ENCODE measurements at places on chromosomes 5 and 9.

DNA sequence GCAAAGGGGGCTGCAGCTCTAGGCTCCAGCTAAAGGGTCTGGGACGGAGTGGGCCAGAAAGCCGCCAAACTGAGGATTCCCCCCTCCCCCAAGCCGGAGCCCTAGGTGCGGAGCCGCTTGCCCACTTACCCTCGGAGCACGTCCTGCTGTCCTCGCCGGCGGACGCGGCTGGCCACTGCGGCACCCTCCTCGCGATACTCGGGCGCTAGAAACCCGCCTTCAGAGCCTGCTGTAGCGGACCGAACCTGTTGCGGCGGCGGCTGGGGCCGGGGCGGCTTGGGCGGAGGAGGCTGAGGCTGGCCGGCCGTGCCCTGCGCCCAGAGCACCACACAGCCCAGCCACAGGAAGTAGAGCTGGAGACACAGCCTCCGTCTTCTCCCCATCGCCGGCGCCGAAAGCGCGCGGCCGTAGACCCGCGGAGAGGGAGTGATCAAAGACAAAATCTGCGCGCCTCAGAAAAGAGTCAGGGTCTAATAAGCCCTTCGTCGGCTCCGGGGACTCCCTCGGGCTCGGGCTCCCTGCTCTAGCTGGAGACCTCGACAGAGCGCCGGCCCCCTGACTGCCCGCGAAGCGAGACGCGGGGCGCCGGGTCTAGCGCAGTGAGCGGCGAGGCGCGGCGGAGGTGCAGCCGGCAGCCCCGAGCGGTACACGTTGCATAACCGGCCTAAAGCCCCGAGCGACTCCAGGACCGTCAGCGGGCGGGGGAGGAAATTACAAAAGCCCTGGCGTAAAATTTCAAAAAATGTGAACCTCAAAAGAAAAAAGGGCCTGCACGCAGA lies 635 bp downstream of the FBN2 start:
- H3K4me3 ChIP-seq, result peak overlapping the region; percentile 93
- peak overlapping the region; percentile 90 for H3K27ac ChIP-seq
- H3K36me3 ChIP-seq, result peaks cover 7% of the 10 kb centered on the region
- H3K4me1 ChIP-seq, result peaks cover 2% of the 10 kb centered on the region
- no peaks in the 10 kb centered on the region for H3K27me3 ChIP-seq
- DNase-seq, result peak; percentile 67

GRCh38 chr5:133108481-133108921 lies 56.7 kb downstream of the HSPA4 start:
- no peak for DNase-seq
- no peak overlapping the region for H3K4me3 ChIP-seq
- H3K27me3 ChIP-seq, result no peaks in the 10 kb centered on the region
- H3K27ac ChIP-seq, result no peak overlapping the region
- H3K36me3 ChIP-seq, result peaks cover 2% of the 10 kb centered on the region

DNA sequence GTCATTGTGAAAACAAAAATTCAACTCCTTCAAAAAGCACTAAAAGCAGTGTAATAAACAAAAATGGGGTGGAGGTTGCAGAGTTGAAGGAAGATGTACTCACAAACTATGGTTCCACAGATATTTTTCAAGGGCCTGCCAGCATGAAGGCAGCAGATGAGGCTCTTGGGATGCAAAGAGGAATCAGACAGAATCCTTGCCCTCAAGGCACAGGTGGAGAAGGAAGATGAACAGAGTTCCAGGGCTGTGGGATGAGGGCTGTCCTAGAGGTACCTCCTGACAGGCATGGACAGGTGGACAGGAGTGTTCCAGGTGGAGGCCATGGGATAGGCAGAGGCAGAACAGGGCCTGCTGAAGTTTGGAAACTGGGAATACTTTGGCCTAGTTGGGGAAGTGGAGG lies 140.5 kb upstream of the ANKH start:
- H3K36me3 ChIP-seq, result no peaks in the 10 kb centered on the region
- H3K27me3 ChIP-seq, result no peaks in the 10 kb centered on the region
- H3K4me1 ChIP-seq, result no peaks in the 10 kb centered on the region
- DNase-seq, result no peak
- H3K27ac ChIP-seq, result no peak overlapping the region

DNA sequence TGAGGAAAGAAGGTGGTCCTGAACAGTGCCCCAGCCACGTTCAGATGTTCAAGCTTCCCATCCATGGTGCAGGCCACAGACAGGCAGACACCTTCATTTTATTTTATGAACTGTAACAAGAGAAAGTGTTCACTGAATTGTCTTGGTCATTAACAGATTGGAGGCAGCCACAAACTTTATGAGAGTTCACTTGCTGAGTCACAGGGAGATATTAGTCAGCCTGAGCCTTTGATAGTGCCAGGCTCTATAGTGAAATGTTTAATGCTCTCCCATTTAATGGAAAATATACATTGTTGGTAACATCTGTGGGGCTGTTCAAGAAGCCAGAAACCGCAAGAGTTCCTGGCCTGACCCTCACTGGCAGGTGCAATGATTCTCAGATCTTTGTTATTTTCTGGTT lies 237.0 kb downstream of the TENT4A start:
- no peaks in the 10 kb centered on the region for H3K36me3 ChIP-seq
- H3K4me3 ChIP-seq, result no peak overlapping the region
- H3K27ac ChIP-seq, result no peak overlapping the region

GRCh38 chr5:16544607-16545374 lies 72.0 kb downstream of the RETREG1 start:
- no peak overlapping the region for H3K4me3 ChIP-seq
- no peaks in the 10 kb centered on the region for H3K27me3 ChIP-seq
- H3K4me1 ChIP-seq, result no peaks in the 10 kb centered on the region
- H3K27ac ChIP-seq, result no peak overlapping the region
- H3K36me3 ChIP-seq, result no peaks in the 10 kb centered on the region

DNA sequence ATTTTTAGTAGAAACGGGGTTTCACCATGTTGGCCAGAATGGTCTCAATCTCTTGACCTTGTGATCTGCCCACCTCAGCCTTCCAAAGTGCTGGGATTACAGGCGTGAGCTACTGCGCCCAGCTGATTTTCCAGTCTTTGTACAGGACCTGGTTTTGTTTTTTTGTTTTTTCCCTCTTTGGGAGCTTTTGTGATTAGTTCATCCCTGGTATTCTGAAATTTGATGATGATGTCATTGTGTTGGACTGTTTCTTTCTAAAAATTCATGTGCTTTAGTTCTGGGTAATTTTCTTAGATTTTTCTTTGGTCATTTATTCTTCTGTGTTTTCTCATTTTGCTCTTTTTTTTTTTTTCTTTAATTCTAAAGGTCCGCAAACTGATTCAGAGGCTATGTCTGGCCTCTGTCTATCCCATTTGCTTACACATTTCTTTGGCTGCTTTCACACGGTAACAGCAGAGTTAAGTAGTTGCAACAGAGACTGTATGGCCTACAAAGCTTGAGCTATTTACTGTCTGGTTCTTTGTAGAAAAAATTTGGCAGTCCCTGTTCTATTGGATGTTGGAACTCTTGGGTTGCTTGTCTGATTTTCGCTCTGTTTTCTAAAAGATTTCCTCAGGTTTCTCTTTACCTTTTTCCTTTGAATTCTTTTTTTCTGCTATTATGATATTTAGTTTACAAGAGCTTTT lies 24.8 kb downstream of the STX17 start:
- no peak overlapping the region for H3K4me3 ChIP-seq
- no peaks in the 10 kb centered on the region for H3K4me1 ChIP-seq
- H3K27ac ChIP-seq, result no peak overlapping the region
- H3K36me3 ChIP-seq, result no peaks in the 10 kb centered on the region
- no peak for DNase-seq

- H3K27me3 ChIP-seq, result no peaks in the 10 kb centered on the region
- H3K4me1 ChIP-seq, result peaks cover 2% of the 10 kb centered on the region
- DNase-seq, result no peak
- H3K27ac ChIP-seq, result no peak overlapping the region
- no peak overlapping the region for H3K4me3 ChIP-seq
Observed at GRCh38 chr5:69288688-69289087, 43.9 kb downstream of the CCDC125 start.

GRCh38 chr9:132783006-132783405 lies 95.1 kb downstream of the AK8 start:
- no peak overlapping the region for H3K4me3 ChIP-seq
- no peaks in the 10 kb centered on the region for H3K27me3 ChIP-seq
- H3K4me1 ChIP-seq, result peaks cover 2% of the 10 kb centered on the region
- DNase-seq, result peak; percentile 91
- H3K36me3 ChIP-seq, result no peaks in the 10 kb centered on the region
- no peak overlapping the region for H3K27ac ChIP-seq
